ENCODE measurements at places on chromosomes 3 and 15.

GRCh38 chr3:163368168-163368567 is 1710.1 kb downstream of the SI start:
- DNase-seq: no peak
- H3K27ac ChIP-seq: no peak overlapping the region
- H3K4me3 ChIP-seq: no peak overlapping the region
- H3K36me3 ChIP-seq: no peaks in the 10 kb centered on the region

GRCh38 chr3:144502402-144502801 is 530.8 kb downstream of the DIPK2A start:
- no peaks in the 10 kb centered on the region for H3K36me3 ChIP-seq
- no peaks in the 10 kb centered on the region for H3K4me1 ChIP-seq
- no peak for DNase-seq
- no peak overlapping the region for H3K27ac ChIP-seq

GRCh38 chr3:195753581-195753980 is 32.8 kb downstream of the MUC20 start:
- H3K27ac ChIP-seq: no peak overlapping the region
- H3K4me3 ChIP-seq: no peak overlapping the region
- H3K27me3 ChIP-seq: no peaks in the 10 kb centered on the region
- H3K4me1 ChIP-seq: peaks cover 11% of the 10 kb centered on the region
- no peaks in the 10 kb centered on the region for H3K36me3 ChIP-seq

GRCh38 chr3:184811034-184811433 is 932 bp upstream of the VPS8 start:
- no peak overlapping the region for H3K4me3 ChIP-seq
- H3K36me3 ChIP-seq: no peaks in the 10 kb centered on the region
- peaks cover 5% of the 10 kb centered on the region for H3K4me1 ChIP-seq
- no peak for DNase-seq
- H3K27ac ChIP-seq: no peak overlapping the region

DNA sequence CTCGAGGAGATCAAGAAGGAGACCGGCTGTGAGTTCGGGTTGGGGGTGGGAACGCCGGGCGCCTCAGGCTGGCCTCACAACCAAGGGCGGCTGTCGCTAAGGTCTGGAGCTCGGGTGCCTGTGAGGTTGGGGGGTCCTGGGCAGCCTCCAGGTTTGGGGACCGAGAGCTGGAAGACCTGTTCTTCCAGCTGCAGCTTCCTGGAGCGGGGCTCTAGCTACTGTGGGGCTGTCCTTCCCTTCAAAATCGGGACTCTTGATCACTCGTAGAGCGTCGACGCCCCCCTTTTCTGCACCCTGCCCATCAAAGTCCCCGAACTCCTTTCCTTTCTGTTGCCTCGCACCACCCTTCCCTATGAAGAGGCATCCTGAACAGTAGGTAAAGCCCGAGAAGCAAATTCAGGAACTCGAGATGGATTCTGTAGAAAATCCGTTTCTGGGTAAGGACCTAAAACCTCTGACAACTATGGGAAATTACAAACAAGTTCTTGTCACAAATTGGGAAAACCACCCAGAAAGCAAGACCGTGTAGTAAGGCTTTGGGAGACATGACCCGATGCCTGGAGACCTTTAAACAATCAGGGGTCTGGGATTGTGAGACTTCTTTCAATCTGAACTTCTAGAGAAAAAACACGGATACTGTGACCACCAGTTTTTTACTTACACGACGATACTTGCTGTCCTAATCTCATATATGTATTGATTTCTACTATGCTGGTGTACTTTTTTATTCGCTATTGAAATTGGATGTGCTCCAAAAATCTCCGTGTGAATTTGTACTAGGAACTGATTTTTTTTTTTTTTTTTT is 556 bp downstream of the CHP1 start:
- DNase-seq: no peak
- H3K4me1 ChIP-seq: peaks cover 2% of the 10 kb centered on the region
- no peaks in the 10 kb centered on the region for H3K27me3 ChIP-seq
- H3K36me3 ChIP-seq: no peaks in the 10 kb centered on the region
- peak overlapping the region; percentile 88 for H3K4me3 ChIP-seq
- H3K27ac ChIP-seq: peak overlapping the region; percentile 66

DNA sequence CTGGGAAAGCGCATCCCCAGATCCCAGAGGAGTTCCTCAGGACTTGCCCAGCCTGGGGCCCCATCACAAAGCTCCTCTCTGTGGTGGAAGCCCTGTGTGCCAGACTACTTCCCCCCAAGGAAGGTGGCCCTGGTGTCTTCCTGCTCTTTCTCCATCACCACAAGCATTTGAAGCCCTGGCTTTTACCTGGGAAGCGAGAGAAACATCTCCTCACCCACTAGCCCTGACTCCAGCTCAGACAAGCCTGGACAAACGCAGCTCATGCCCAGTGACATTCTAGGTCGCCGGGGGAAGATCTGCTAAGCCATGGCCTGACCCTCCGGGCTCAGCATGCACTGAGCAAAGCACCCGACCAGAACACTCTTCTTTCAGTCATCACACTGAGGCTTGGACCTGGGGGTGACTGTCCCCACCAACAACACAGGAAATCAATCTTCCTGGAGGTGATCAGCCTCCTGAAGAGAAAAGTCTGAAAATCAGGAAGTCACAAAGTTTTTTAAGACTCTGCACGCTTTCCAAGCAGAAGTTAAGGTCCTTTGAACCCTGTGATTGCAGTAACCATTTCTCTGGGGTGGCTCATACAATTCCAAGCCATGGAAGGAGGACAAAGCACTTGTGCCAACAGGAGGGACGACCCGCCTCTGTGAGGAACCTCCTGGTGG is 40.8 kb downstream of the KLHL25 start:
- DNase-seq: no peak
- H3K27me3 ChIP-seq: no peaks in the 10 kb centered on the region
- no peak overlapping the region for H3K27ac ChIP-seq
- H3K4me1 ChIP-seq: peaks cover 12% of the 10 kb centered on the region
- H3K36me3 ChIP-seq: no peaks in the 10 kb centered on the region

DNA sequence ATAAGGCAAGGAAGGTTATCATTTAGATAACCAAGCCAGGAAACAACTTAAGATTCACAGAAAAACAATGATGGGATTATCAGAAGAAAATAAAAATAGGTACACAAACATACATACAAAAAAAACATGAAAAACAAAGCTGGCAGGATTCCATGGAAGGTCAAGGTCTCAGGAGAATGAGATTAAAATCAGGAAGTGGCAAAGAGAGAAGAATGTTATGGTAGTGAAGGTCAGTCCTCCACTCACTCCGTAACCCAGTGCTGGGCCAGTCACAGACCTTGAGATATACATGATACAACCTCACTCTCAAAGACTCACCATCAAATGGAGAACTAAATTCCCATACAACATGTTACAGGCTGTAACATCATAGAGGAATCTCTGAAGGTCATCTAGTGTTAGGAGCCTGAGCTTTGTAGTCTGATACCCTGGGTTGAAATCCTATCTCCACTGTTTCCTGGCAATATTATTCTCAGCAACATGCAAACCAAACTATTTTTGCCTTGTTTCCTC is 93.9 kb downstream of the CTNNB1 start:
- H3K36me3 ChIP-seq: no peaks in the 10 kb centered on the region
- H3K27ac ChIP-seq: no peak overlapping the region
- no peaks in the 10 kb centered on the region for H3K27me3 ChIP-seq
- DNase-seq: no peak

- H3K4me3 ChIP-seq: no peak overlapping the region
- DNase-seq: no peak
- H3K27ac ChIP-seq: no peak overlapping the region
- H3K27me3 ChIP-seq: no peaks in the 10 kb centered on the region
- H3K36me3 ChIP-seq: no peaks in the 10 kb centered on the region
These were observed 19.9 kb upstream of the CHST2 start for GRCh38 chr3:143099690-143100089.

Data from ovary (tissue), 10 donors.